Muscle of leg (tissue), 16 donors: ENCODE measurements at places on chromosomes 12 and 14.

- DNase-seq = peak; percentile 88
Observed at GRCh38 chr12:51907083-51907855, at the start of gene ACVRL1. Gene ACVRL1, plus strand, starts transcription at chr12:51907504. Its CDS starts 4,971 bp downstream, at chr12:51912475.

DNA sequence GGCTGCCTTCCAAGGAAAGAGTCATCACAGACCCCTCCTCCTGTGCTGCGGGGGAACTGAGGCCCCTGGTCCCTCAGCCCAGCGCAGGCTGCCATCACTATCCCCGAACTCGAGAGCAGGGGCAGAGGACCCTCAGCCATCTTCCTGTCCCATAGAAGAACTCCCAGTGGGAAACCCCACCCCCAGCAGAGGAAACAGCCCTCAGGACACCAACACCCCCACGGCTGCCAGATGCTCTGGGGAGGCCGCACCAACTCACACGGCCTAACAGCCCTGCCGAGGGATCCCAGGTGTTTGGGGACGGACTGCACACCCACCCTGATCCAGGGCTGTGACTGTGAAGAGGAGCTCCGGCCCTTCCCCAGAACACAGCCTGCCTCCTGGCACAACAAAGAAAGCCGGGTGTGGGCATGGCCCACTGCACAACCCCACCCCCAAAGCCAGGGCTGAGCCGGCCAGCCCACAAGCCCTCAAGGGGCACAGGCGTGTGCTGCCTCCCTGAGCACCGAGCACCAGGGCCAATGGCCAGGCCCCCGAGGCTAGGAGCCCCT is 16.3 kb upstream of the C14orf180 start:
- no peak for DNase-seq

GRCh38 chr12:64385468-64385867 is 5.1 kb downstream of the C12orf56 start:
- DNase-seq = no peak

GRCh38 chr14:62301911-62302310 is 539.7 kb downstream of the SNAPC1 start:
- DNase-seq = no peak

DNA sequence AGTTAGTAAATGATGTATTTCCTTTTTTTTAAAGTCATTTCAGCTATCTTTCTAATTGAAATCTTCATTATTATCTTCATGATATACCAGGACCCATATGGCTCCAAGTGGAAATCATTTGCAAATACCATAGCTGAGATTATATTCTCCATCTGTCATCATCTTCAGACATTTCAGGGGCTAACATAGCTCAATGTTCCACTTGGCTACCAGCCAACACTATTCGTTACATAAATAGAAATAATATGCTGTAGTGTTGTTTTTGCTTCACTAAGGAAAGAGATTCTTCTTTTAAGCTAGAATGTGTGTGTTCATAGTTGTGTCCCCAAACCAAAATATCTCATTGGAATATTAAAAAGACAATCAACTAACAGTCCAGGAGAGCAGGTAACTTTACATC is 225.1 kb downstream of the DIO2 start:
- no peak for DNase-seq

DNA sequence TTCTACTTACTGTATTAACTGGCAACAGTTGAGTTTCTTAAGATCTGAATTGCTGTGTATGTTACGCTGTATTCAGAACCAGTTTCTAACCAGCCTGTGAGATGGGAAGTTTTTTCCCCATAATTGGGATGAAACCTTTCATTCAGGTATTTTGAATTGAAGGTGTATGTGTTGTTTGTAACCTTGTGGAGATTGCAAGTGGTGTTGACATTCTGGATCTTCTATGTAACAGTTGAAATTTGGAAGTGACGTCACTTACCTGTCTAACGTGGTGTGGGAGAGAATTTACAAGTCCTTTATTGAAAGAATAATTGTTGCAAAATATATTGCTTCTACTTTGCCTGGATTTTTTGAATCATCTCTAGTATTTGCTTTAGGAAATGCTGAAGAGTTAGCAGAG is 5.5 kb downstream of the RAN start:
- DNase-seq = no peak

- DNase-seq = no peak
Observed at GRCh38 chr12:22228022-22228875, 106.3 kb downstream of the ST8SIA1 start.
